ENCODE measurements at places on chromosomes 11 and 22. TPM values are rescaled to one million over a fixed set of nuclear protein-coding genes. Genes with fewer than 3 reads are reported as not detected.

DNA sequence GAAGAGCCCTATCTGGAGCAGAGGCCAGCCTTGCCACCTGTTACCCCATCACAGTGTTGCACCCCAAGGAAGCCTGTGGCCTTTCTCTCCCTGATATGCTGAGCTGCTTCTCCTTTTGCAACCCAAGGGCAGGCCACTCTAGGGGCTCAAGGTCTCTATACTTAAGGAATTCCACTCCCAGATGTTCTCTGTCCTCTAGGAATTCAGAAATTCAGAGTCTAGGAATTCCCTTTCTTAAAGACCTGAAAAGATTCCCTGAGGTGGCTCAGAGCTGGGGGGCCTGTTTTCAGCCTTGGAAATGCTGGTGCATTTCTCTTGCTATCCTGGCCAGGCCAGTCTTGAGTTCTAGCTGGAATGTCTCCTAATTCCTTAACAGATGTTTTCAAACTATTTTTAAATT lies 68.0 kb upstream of the OLFML1 start:
- no peak for DNase-seq

GRCh38 chr11:88344869-88345268 lies 7.3 kb upstream of the CTSC start:
- DNase-seq = no peak

Gene CD3E
- total RNA-seq = not detected

- DNase-seq = peak; percentile 76
Measured at GRCh38 chr22:38753948-38754750, 1.6 kb downstream of the SUN2 start.

DNA sequence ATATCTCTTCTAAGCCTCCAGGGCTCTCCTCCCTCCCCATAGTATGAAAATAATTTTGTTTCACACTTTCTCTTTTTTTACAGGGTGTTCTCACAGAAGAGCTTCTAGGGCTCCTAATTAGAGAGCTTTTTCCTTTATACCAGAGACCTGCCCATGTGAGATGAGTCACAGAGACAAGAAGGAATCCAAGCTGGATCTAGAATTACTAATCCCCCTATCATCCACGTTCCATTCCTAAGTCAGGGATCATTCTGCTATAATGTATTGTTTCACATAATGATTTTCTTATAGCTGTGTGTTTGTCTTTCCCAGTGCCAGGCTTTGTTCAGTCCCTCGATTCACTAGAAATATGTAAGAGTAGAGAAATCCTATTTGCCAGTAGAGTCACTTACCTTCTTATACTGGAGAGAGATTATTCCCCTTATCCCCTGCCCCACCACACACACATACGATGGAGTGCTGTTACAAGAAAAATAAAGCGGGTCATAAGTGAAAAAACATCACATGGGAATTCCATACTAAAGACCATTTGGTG lies 778.3 kb upstream of the LRRC4C start:
- DNase-seq = no peak

GRCh38 chr11:20397281-20397680 lies 9.8 kb downstream of the PRMT3 start:
- peak; percentile 50 for DNase-seq

DNA sequence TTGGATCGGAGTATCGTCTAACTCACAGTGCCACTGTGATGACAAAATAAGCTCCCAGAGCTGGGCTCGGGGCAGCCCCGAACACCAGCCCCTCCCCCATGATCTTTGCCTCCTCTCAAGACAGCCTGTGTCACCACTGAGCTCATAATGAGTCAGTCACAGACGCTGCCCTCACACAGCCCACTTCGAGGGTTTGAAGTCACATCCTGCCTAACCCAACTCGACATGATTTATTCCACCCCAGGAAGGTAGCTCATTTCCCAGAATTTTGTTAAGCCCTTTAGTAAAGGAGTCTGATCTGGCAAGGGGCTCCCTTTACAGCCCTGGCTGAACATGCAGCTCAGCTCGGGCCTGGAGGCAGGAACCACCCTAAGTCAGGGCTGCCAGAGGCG lies 22.8 kb downstream of the MYH9 start:
- peak; percentile 94 for DNase-seq

Gene RAC2
- 13.6 TPM for total RNA-seq

Gene KLHL35
- total RNA-seq = 4.3 TPM

GRCh38 chr11:86172894-86173293 lies 71.7 kb upstream of the EED start:
- DNase-seq = no peak

Gene MMP27
- total RNA-seq = not detected

- no peak for DNase-seq
Measured at GRCh38 chr11:46745328-46745727, 26.3 kb downstream of the F2 start.

- no peak for DNase-seq
Measured at GRCh38 chr11:62607714-62608113, 4.9 kb downstream of the EML3 start.

DNA sequence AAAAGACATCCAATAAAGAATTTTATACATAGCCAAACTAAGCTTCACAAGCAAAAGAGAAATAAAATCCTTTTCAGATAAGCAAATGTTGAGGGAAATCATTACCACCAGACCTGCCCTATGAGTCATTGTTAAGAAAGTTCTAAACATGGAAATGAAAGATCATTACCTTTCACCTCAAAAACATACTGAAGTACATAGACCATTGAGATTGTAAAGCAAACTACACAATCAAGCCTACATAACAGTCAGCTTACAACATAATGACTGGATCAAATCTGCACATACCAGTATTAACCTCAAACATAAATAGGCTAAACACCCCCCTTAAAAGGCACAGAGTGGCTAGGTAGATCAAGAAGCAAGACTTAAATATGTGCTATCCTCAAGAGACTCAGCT lies 501.0 kb upstream of the LUZP2 start:
- no peak for DNase-seq

- DNase-seq = no peak
Measured at GRCh38 chr22:33105501-33105911, 47.3 kb upstream of the SYN3 start.

All from osteoblast (primary cell).